HFF-Myc (cell line): ENCODE measurements at places on chromosomes 6 and 20.

GRCh38 chr6:81876971-81877370 lies 124.5 kb upstream of the TENT5A start:
- no peak for DNase-seq

- DNase-seq = no peak
Measured at GRCh38 chr6:121516331-121516730, 80.9 kb downstream of the GJA1 start.

DNA sequence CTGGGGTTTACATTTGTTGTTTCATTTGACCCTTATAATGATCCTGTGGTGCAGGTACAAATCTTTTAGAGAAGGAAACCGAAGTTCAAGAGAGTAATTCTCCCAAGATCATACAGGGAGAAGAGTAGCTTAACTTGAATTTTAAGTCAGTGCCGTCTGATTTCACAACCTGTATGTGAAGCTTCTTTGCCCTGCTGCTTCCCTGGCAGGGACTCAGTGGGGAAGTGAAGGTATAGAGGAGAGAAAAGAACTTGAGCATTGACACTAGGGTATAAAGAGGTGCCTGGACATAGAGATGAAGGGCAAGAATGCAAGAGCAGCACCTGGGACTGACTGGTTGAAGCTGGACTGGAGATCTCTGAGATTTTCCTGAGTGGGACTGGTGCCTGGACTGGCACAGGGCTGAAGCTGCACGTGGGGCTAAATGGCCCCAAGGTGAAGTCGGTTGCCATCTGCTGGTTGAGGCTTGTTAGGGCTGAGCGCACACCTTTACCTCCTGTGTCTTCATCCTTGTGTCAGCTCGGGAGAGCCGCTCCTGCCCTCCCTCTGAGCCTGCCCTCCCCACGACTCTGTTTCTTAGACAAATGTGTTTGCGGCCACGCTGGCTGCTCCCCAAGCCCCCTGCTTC lies 41.8 kb downstream of the FARS2 start:
- no peak for DNase-seq

- no peak for DNase-seq
Measured at GRCh38 chr6:166529586-166529985, 56.9 kb downstream of the RAMACL start.

GRCh38 chr6:129586815-129587214 lies 123.2 kb downstream of the ARHGAP18 start:
- DNase-seq = no peak

GRCh38 chr20:8145246-8146168 lies 13.4 kb downstream of the PLCB1 start:
- no peak for DNase-seq

GRCh38 chr20:16539280-16540021 lies 33.8 kb downstream of the KIF16B start:
- no peak for DNase-seq

- no peak for DNase-seq
Measured at GRCh38 chr20:23971310-23971709, 17.3 kb downstream of the GGTLC1 start.

GRCh38 chr6:137715589-137716045 lies 151.4 kb upstream of the TNFAIP3 start:
- no peak for DNase-seq

DNA sequence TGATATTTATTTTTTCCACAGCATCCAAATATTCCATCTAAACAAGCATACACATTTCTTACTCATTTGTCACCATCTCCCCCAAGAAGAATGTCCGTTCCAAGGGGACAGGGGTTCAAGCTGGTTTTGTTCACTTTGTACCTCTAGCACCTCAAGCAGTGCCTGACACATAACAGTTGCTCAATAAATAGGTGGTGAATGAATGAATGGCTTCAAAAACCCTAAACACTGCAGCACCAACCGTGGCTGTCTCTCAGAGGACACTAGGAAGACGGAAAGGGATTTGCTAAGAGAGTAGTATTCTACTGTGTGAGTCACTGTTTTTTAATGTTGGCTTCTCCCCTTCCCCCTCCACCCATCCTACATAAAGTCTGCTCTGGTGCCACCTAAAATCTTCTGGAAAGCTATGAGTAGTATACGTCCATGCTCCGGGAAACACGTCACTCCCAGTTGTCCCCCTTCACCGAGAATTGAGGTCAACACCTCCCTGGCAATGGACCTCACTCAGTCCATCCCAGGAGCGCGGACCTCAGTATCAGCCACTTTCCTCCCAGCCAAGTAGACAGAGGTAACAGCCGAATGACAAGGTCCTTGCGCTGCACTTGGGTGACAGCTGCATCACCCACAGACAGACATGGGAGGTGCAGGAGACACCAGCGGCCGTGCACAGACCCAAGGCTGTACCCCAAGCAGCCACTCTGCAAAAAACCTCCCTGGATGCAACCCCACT lies 107.4 kb downstream of the PREX1 start:
- no peak for DNase-seq

DNA sequence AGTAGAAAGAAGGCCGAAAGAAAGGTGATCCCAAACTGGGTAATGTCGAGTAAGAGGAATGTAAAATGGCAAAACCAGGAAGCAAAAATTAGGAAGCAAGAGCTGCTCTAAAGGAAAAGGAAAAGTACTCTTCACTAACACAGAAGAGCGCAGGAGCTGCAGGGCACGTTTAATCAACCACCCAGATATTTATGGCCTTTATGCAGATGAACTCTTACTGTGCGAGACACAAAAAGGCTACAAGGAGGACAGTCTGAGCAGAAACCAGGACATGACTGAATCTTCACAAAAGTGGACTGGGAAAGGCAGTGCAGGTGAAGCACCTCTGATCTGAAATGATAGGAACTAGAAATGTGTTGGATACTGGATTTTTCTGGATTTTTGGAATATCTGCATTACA lies 15.2 kb upstream of the PRR18 start:
- DNase-seq = no peak

GRCh38 chr6:36599791-36600209 lies 5.6 kb downstream of the SRSF3 start:
- no peak for DNase-seq

- DNase-seq = no peak
Measured at GRCh38 chr20:51886891-51887608, 84.7 kb upstream of the SALL4 start.

- no peak for DNase-seq
Measured at GRCh38 chr6:6218759-6219085, 101.7 kb downstream of the F13A1 start.

DNA sequence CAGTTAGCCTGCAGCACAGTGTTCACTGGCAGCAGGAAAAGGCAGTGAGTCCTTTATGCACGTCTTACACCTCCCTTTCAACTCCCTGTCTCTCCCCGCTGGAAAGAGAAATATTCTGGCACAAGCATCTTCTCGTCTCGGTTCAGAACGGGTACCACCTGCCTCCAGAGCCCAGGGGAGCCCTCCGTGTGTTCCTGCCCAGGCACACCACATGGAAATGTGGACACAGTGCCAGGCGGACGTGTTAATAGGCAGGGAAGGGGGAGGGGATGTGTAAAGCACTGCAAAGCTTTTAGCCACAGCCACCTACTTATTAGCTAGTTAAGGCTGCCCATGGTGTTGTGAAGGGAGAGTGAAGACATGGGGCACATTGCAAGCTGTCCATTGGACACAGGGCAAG lies 219.7 kb downstream of the FARS2 start:
- no peak for DNase-seq

- DNase-seq = no peak
Measured at GRCh38 chr6:73525546-73526330, 4.9 kb upstream of the EEF1A1 start.

DNA sequence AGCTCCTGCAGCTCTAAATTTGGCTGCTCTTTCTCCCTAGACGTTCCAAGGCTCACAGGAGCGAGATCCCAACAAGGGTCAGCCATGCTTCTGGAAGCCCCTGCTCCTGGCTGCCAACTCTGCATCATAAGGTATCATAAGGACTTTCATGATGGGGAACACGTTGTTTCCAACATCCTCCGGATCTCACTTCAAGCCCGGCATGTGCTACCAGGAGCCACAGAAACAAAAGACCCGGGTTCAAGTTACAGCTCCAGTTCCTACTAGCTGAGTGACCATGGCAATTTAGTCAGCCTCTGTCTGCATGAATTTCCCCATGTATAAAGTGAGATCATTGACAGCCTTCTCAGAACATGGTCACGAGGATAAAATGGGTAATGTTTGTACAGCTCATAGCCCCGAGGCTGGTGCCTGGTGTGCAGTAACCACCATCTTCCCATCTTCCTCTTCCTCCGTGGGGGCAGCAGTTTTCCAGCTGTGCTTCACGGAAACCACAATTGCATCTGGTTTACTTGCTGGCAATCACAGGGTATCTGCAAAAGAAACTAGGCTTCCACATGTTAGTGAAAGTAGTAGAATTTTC lies 209.0 kb upstream of the ECI2 start:
- DNase-seq = peak; percentile 49

DNA sequence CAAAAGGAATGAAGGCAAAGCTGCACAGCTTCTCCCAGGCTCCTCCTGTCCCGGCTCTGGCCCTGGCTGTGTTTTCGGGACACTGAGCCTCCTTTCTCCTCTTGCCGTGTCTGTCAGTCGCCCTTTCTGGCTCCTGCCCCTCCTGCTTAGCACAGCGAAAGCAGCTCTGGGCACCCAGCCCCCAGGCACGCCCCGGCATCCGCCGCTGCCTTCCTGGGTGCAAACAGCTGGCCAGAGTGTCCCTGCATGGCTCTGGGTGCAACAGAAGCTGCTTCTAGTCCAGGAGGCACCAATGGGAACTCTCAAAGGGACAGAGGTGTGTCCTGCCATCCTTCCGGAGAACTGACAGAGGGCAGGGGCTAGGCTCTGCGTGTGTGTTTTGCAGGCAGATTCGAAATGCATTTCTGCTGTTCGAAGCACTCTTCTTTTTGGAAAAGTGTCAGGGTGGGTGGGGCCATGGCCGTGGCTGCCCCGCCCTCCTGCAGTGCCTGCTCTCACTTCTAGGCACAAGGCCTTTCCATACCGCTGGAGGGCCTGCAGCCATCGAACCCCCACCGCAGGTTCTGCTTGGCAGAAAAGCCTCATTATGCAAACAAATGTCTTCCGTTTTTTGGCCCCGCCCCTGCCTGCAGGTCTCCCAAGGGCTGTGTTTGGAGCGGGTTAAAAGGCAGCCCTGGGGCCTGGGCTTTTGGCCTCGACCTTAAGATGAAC lies 15.5 kb downstream of the COL9A3 start:
- DNase-seq = no peak

DNA sequence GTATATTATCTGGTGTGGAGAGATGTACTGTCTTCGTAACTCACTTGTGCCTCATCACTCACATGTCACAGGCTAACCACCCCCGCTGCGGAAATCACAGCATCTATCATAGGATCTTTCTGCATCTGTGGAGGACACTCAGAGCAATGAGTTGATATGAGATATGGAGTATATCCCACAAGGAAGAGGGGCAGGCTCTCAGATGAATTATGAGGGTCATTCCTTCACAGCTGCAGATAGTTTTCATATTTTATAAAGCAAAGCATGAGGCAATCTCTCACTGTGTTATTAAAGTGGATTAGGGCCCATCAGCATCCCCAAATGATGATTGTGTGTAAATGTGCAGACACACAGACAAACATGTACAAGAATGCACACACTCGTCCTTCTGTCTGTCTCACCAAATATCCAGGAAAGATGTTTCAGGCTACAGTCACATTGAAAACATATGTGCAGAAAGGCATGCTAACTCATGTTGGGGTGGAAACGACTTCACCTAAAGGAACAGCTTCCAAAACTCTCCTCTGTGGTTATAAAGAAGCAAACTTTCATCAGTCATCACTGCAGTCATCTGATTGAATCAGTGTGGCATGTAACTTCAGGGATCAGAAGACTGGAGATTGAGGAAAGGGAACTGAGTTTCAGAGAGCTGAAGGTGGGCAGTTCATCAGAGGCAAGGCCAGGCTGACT lies 164.7 kb downstream of the FOXC1 start:
- DNase-seq = no peak

GRCh38 chr6:166766769-166767168 lies 139.7 kb upstream of the RPS6KA2 start:
- no peak for DNase-seq

DNA sequence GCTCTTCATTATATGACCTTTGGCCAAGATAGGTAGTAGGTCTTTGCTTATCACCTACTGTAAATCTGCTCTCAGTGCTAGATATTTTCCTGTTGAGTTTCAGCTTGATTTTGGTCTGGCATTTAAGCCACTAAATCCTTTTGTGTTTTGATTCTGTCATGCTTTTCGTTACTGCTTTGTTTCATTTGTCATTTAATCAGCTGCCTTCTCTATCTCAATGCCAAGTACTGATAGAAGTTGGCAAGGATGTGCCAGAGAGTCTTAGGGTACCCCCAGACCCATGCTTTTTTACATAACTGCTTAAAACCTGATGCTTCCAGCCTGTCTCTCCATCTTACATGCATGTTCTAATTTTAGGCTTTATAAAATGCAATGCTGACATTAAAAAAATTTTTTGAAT lies 300.1 kb upstream of the SASH1 start:
- no peak for DNase-seq

- DNase-seq = peak; percentile 51
Measured at GRCh38 chr6:149082320-149082719, 235.2 kb upstream of the TAB2 start.

DNA sequence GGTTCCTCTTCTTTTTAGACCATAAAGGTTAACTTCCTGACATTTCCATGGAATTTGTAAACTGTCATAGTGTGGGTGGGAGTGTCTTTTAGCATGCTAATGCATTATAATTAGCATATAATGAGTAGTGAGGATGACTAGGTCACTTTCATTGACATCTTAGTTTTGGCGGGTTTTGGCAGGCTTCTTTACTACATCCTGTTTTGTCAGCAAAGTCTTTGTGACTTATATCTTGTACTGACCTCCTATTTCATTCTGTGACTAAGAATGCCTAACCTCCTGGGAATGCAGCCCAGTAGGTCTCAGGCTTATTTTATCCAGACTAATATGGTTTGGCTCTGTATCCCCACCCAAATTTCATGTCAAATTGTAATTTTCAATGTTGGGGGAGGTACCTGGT lies 149.6 kb upstream of the SYNCRIP start:
- DNase-seq = no peak

DNA sequence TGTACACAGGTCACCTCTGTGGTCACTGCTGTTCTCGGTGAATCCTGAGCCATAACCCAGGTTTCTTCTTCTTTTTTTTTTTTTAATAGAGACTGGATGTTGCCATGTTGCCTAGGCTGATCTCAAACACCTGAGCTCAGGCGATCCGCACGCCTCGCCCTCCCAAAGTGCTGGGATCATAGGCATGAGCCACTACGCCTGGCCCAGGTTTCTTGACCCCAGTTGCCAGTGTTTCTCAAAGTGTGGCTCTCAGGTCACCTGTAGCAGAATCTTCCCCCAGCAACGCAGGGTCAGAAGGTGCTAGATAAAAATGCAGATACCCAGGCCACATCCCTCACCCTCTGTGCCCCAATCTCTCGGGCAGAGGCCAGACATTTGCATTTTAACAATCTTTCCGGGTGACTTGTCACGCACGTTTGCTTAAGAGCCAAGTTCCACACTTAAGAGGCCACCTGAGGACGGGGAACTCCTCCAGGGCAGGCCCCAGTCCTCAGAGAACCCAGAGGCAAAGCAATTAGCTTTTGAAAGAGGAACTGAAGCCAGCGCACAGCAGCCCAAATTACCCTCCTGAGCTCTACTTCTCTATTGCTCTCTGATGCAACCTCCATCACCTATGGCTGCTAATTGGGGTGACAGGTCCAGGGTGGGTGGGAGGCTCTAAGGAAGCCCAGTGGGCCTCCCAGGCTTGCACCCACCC lies 81.8 kb downstream of the NFATC2 start:
- DNase-seq = no peak
